H7 (cell line): ENCODE measurements at places on chromosomes 7 and 10. TPM values are rescaled to one million over a fixed set of nuclear protein-coding genes. Genes with fewer than 3 reads are reported as not detected.

GRCh38 chr7:42471573-42472174 is 234.7 kb upstream of the GLI3 start:
- no peak for DNase-seq

DNA sequence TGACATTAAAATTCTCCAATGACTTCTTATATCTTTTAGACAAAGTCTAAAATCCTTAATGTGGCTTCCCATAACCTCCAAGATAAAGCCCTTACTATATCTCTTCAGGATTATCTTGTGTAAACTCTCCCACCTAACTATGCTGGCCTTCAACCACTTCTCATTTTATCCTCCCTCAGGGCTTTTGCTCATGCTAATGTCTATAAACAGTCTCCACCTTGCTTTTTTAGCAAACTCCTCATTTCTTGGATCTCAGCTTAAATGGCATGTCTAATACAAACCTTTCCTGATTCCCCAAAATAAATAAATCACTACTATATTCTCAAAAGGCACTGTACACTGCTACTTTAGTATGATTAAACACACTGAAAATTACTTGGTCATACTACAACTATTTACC is 181.2 kb downstream of the LRRN3 start:
- DNase-seq = no peak

- DNase-seq = peak; percentile 15
These were observed 16.8 kb upstream of the VOPP1 start for GRCh38 chr7:55588976-55589604.

DNA sequence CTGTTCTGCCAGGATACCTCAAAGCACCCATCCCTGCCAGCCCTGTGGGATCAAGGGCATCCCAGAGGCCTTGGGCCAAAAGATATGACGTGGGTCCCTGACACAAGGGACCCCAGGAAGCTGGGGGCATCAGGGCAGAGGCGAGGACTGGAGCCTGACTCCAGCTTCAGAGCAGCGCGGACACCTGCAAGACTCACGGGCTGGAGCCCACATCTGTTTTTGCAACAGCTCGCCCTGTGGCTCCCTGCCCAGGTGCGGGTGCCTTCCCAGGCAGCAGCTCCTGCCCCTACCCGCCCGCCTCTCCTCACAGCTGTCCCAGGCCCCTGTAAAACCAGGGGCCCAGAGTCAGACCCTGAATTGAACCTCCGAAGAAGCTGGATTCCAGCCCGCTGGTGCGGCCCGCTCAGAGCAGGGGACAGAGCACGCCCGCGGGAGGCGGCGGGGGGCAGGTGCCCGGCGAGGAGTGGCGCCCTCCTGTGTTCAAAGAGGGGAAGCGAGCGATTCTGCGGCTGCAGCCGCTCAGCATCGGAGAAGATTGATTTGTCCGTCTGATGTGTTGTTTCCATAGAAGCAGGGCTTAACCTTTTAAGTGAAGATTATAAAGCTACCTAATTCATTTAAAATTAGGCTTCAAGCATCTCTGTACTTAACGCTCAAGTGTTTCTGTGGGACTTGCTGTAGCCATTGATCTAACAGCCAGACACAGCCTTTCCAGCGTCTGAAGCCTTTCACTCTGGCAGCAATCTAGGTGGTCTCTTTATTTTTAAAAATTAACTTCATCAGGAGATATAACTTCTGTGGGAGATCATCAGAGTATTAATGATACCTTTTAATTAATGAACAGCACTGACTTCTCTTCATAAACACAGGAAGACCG is 88.4 kb downstream of the BEND7 start:
- peak; percentile 93 for DNase-seq

GRCh38 chr10:103498936-103499638 is 5.6 kb downstream of the NEURL1 start:
- DNase-seq = no peak

DNA sequence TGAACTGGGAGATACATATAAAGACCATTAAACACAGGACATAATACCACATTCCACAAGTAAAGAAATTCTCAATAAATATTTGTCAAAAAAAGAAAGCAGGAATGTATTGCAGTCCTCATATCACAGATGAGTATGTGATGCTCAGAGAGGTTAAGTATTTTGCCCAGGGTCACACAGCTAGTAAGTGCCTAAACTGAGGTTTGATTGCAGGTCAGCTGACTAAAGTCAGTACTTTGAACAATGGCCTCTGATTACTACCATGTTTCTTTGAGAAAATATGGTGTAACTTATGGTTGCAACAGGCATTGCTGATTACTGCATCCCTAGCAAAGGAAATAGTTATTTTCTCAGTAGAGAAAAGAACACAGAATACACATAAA is 267.1 kb downstream of the ELMO1 start:
- no peak for DNase-seq

GRCh38 chr10:14009371-14010100 is 321.2 kb downstream of the FRMD4A start:
- DNase-seq = no peak

DNA sequence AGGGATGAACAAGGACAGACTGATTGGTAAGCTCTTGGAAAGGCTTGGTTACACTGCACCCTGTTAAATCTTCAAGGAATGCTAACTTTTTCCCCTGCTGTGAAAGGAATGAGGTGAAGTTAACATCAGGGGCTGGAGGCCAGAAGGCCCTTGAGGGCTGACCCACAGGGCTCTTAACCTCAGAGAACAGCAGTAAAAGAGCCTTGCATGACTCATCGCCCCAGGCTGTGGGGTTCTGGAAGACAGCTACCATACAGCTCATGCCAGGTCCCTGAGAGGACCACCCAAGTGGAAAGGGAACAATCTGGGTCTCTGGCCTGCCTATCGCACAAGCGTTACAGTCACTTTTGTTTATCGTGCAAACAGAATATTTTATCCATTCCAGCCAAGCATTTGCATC is 54.4 kb downstream of the CYP2C9 start:
- no peak for DNase-seq

- peak; percentile 94 for DNase-seq
These were observed at the start of gene PALS2 for GRCh38 chr7:24572997-24573553. TSS of gene PALS2 (plus strand) at chr7:24573452. CDS start at chr7:24623668, 50,216 bp downstream.

DNA sequence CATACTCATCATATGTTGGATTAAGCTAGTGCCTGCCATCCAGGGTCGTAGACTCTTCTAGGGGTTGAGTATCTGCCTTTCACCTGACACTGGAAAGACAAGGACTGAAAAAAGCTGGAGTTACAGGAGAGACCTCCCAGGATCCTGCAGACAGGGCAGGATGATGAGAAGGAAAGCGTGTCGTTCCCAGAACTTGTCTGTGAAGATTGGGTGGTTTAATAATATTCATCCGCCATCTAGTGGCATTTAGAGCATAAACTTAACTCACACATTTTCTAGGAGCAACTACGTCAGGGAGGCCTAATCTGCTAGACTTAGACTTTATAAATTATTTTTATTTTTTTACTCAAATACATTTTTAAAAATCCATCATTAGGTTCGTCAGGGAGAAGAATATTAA is 59.6 kb downstream of the ADRB1 start:
- DNase-seq = peak; percentile 42

GRCh38 chr7:2761801-2762497 is 73.9 kb downstream of the AMZ1 start:
- DNase-seq = no peak

DNA sequence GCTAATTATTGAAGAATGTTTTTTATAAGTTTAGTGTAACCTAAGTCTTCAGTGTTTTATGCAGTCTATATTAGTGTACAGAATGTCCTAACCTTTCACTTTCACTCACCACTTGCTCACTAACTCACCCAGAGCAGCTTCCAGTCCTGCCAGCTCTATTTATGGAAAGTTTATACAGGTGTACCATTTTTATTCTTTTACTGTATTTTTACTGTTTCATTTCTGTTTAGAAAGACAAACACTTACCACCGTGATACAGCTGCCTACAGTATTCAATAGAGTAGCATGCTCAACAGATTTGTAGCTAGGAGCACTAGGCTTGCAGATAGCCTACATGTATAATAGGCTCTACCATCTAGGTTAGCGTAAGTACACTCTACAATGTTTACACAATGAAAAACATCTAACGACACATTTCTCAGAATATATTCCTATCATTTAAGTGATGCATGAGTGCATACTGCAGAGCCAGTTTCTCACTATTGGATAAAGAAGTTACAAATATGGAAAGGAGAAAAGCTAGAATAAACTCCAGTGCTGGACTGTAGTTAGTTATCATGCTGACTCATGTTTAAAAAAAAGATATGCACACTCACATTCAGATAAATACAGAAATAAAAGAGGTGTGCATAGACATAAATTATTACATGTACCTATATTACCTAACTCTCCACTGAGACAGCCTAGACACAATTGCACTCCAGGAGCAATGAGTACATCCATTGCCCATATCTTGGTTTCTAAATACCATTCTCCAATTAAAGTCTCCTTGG is 30.4 kb downstream of the STEAP1B start:
- DNase-seq = no peak

GRCh38 chr7:120856621-120857352 is 1.2 kb downstream of the TSPAN12 start:
- DNase-seq = peak; percentile 74

STRIP2 gene
- 3.8 and 5.1 TPM in 2 replicates for total RNA-seq

CNTNAP2 gene
- 102 and 109 TPM in 2 replicates for total RNA-seq

FKBP6 gene
- total RNA-seq = 0.10 TPM in 1 of 2 replicates, not detected in the other

GIMAP8 gene
- not detected in 2 replicates for total RNA-seq
